Stimulated activated naive CD8-positive, alpha-beta T cell treated with anti-CD3 and anti-CD28 coated beads, Interleukin-15, amount 100 ng/mL, for 72 hours (primary cell): ENCODE measurements at places on chromosomes 2 and 18.

GRCh38 chr2:159933727-159934049 is 128.7 kb downstream of the PLA2R1 start:
- DNase-seq = no peak

DNA sequence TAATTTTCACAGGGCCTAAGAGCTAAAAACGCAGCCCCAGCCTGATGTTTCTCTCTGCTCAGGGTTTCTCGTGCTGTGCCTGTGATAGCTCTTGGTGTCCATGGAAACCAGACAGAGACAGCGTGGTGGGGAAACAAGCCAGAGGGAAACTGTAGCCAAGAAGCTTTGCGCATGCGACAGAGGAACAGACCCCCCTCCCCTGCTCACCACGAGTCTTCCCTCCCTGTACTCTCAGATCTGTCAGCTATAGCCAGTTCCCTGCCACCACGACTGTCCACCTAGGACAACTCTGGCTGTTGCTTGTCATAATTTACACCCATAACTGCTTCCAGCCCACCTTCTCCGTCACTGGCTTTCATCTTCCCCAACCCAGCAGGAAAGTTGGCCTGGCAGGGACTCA is 13.2 kb upstream of the DNAJC27 start:
- no peak for DNase-seq

GRCh38 chr2:181662287-181662686 is 5.4 kb upstream of the CERKL start:
- DNase-seq = no peak

DNA sequence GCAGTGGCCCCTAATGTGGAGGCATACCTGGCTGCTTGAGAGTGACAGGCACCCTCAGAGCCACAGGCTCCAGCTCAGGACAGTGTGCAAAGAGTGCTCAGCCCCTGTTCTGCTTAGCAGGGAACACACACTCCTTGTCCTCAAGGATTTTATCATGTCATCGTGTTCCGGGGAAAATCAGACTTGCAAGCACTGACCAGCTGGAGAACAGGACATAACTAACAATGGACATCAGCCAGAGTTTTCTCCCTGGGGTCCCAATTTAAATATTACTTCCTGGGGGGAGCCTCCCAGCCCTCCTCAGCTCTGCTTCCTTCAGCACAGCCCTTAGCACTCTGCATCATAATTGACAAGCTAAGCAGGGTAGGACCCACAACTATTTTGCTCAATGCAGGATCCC is 175.4 kb upstream of the ACAA2 start:
- no peak for DNase-seq

GRCh38 chr2:144659731-144660275 is 139.9 kb upstream of the ZEB2 start:
- DNase-seq = no peak

DNA sequence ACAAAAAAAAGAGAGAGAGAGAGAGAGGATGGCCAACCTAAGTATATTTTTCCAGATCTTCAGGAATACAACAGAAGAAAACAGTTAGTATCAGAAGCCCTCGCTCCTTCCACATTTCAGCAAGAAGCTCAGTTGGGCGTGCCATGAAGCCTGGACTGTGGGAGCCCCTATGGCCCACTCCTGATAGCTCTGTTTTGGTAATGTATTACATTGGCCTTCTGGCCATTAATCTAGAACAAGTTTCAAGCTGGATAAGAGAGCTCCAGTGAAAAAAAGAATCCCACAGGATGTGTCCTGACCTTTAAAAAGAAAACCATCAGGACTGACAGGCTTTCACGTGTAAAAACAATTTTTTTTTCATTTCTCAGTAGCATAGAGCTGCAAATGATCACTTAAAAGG is 197.9 kb downstream of the ICOS start:
- DNase-seq = no peak

- no peak for DNase-seq
Observed at GRCh38 chr2:217732992-217733391, 269.8 kb downstream of the TNS1 start.

DNA sequence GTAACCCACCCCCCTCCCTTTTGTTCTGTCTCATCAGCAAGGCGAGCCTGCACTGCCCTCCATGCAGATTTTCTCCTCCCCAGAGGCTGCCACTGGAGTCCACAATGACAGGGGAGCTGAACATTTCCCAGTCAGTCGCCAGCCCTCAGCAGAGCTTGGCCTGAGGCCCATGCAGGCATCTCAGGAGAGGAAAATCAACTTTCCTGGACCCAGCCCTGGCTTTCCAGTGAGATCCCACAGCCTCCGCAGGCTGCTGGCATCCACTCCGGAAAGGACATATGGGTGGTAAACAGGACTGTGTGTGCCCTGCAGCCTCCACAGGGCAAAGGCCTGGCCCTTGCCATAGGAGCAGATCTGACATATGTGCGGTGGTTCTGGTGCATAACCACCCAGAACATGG is 253.8 kb downstream of the TNS1 start:
- no peak for DNase-seq

DNA sequence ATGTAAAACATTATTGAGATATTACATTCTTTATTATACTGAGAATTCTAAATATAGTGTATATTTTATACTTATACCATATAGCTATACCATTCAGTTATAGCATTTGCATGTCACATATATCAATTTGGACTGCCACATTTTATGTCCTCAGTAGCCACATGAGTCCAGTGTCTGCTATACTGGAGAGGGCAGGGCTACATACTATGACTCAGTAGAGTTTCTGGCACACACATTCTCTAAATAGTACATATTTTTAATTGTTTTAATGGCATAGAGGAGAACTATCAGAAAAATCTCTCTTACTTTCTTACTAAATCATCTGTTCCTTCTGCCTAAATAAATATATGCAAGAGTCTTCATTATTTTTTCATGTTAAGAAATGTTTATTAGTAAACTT is 55.4 kb upstream of the COL5A2 start:
- DNase-seq = no peak

- no peak for DNase-seq
Observed at GRCh38 chr2:233501198-233502076, 65.1 kb downstream of the USP40 start.

GRCh38 chr2:236548179-236548921 is 21.3 kb upstream of the ACKR3 start:
- DNase-seq = no peak

DNA sequence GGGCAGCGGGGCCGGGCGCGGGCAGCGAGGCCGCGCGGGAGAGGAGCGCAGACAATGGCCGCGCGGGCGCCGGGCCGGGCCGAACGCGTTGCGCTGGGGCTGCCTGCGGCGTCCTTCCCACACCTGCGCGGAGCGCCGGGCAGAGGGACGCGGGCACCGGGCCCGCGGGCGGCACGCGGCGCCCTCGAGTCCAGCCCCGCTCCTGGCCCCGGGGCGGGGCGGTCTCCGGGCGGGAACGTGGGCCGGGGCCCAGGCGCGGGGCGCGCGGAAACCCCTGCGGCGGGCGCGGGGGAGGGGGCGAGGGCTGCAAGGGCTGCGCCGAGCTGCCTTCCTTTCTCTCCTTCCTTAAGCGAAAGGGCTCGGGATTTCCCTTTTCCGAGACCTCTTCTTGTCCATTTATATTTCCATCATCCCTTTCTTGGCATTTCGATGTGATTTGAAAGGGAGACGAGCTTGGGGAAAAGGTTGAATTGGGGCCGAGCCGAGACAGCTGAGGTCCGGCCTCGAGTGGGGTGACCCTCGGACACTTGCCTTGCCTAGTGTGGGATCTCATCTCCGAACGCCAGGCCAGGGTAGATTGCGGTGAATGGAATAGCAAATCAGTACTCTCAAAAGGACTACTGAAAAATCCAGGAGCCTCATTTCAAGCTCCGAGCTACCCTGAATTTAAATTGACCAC is 676 bp downstream of the KLHL23 start:
- DNase-seq = no peak

GRCh38 chr18:35029103-35029502 is 12.1 kb upstream of the MAPRE2 start:
- no peak for DNase-seq

DNA sequence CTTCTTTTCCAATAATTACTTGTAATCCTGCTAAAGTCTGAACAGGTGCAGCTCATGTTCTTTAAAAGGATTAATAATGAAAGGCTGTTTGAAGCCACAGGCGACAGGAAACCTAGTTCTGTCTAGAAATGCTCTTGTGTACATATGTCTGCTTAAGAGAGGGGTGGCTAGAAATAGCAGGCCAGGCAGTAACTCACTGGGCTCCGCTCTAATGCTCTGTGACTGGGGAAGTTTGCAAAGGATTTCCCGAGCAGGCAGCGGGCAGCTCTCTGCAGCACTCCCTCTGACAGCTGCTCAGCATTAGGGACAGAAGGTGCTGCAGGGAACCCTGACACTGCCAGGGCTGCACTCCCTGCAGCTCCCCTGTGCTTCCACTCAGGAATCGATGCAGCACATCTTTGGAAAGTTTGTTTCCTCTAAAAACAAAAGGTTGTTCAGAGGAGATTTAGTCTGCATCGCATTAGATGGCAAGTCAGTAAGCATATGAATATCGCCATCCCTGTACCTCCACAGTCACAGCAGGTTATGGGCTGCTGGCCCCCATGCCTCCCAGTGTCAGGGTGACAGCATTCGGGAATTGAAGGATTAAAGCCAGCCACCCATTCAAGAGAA is 33.1 kb upstream of the TTC39C start:
- DNase-seq = no peak

DNA sequence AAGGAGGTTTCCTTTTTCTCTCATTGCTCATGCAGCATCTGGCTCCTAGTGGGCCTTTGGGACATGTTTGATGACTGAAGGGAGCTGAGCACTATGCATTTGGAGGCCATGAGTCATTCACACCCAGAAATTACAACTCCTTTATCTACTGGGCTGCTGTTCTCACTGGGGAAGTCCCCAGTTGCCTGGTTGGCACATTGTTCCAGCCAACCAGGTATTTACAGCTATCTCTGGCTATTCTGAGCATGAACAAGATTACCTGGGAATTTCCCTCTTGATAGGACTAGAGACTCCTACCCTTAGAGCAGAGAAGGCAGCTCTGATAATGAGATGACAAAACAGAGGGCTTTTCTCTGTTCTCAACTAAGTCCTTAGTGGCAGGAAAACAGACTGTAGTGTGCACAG is 206.5 kb downstream of the SETBP1 start:
- DNase-seq = peak; percentile 73

DNA sequence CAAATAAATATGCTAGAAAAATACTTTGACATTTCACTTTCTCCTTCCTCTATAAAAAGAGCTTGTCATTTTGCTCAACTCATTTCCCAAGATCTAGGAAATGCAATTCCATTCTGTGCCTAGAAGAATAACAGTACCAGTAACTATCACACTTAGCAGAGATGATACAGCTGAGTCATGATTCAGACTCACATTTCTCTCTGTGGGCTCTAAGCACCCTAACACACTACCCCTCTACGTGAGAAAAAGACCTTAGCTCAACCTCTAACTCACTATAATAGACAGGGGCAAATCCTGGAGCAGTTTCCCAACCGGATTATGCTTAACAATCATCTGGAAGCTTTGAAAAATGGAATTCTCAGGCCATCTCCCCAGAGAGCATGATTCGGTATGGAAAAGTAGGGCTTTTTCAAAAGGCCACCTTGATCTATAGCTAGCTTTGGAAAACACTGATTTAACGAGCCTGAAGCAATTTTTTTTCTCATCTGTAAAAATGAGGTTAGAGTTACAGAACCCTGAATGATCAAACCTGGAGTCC is 1312.3 kb upstream of the PIK3C3 start:
- no peak for DNase-seq

- no peak for DNase-seq
Observed at GRCh38 chr2:151078889-151079288, 182.8 kb downstream of the RBM43 start.

DNA sequence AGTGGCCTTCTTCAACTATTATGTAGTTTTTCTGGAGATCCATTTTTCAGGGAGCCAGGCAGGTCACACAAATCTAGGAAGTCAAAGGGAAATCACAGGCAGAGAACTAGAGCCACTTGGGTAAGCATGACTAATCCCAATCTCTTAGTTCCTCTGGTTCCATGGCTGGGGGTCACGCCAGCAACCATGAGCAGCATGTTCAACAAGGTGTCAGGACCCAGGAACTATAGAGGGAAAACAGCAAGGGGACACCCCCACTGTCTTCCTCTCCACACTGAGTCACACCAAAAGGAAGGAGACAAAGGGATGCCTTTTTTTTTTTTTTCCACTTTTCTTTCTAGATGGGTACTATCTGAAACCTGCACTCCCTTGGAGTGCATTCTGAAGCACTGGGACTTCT is 250.9 kb downstream of the OTX1 start:
- DNase-seq = no peak

DNA sequence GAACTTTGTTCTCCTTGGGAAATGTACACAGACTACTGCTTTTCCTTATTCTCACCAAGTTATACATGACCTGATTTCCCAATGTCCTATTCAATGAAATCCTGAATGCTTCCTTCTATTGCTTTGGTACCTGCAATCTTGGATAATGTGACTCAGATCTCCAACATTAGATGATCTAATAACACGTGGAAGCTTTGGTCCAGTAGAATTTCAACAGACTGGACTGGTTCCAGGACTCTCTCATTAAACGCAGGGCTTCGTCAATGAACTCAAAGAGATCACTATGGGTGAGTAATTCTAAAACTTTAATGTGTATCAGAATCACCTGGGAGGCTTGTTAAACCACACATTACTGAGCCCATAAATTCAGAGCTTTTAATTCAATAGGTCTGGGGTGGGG is 413.6 kb upstream of the KCNH7 start:
- no peak for DNase-seq

- no peak for DNase-seq
Observed at GRCh38 chr2:182381225-182381624, 45.6 kb downstream of the PDE1A start.

DNA sequence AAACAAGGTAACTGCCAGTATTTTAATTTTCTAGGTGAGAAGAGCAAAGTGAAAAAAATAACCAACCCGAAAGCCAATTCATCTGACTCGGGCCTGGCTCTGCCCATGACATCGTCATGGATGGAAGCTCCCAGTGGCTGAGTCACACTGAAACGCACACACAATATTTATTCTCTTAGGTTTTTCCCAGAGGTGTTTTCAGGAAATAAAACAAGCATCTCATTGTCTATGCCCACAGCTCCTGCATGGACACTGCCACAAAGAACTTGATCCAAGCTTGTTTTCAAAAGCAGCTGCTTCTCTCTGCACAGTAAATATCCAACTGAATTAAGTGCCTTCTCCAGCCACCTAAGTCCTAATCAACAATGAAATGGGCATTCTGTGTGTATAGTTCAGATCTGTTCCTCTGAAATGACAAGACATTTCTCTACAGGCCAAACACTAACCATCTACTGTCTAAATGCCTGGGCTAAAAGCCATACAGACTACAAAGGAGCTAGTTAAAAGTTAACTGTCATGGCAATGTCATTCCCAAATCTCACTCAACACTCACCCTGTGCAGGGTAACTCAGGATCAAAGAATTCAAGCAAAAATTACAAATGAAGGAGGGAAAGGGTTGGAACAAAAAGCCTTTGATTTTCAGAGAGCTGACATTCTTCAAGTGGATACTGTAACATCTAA is 62.9 kb downstream of the RPL31 start:
- DNase-seq = no peak

- DNase-seq = no peak
Observed at GRCh38 chr2:4618630-4619228, 915.4 kb downstream of the DCDC2C start.

DNA sequence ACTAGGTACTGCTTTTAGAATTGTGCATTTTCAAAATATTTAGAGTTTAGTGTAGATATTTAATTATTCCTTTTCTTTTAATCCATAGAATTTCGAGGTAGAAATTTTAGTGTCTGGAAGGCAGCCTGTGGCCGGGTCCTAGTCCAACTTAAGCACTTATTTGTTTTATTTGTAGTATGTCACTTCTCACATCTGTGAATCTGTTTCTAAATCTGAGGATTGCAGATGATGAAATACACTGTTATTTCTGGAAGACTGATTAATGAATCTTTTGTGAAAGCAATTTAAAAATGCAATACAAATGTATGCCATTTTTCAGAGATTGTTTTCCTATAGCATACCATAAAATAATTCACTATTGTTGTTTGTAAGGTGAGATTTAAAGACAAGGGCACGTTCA is 483.9 kb upstream of the TRIB2 start:
- no peak for DNase-seq
